ENCODE measurements at places on chromosomes 6 and 20. TPM values are rescaled to one million over a fixed set of nuclear protein-coding genes. Genes with fewer than 3 reads are reported as not detected.

Gene SS18L1
- total RNA-seq = 10.7 TPM

Gene GOPC
- total RNA-seq = 19.3 TPM

Gene SIRPD
- total RNA-seq = not detected

Gene RPL7L1
- total RNA-seq = 46.5 TPM

Gene SLC22A3
- total RNA-seq = 1.3 TPM

Gene LST1
- 6.9 TPM for total RNA-seq

Gene MACROD2
- total RNA-seq = 3.5 TPM

Gene APCDD1L
- 0.25 TPM for total RNA-seq

Gene PROKR2
- not detected for total RNA-seq

Gene NRSN2
- total RNA-seq = 17.4 TPM

Gene LTB
- total RNA-seq = 0.40 TPM

Gene TUBB2B
- total RNA-seq = 1.0 TPM

Gene TUBB
- total RNA-seq = 196 TPM

Gene GINS1
- total RNA-seq = 0.94 TPM

Gene KCNQ2
- 0.52 TPM for total RNA-seq

Gene PKIB
- total RNA-seq = 0.35 TPM

Gene CDKAL1
- 9.9 TPM for total RNA-seq

Gene SLC12A5
- 1.3 TPM for total RNA-seq

Gene SLC32A1
- total RNA-seq = not detected

Gene GATA5
- 18.1 TPM for total RNA-seq

Gene PRSS35
- total RNA-seq = 0.12 TPM
